ENCODE measurements at places on chromosomes 13 and 19. TPM values are rescaled to one million over a fixed set of nuclear protein-coding genes. Genes with fewer than 3 reads are reported as not detected.

Gene PCDH17
- 16.6 TPM for total RNA-seq

- peak; percentile 67 for DNase-seq
Measured at GRCh38 chr13:113143466-113144254, 14.8 kb upstream of the PROZ start.

- no peak for DNase-seq
Measured at GRCh38 chr13:42276683-42277082, 4.7 kb downstream of the AKAP11 start.

DNA sequence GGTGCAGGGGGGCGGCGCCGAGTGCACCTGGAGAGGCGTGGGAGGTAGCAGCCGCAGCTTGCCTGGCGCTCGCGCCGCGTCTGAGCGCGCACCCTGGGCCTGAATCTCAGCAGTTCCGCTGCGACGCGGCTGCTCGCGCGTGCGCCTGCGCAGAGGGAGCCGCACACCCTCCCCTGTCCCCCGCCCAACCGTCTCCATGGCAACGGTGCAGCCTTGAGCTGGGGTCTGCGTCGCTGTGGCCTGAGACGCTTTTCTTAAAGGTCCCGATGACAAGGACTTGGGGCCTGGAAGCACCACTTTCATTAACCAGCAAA, at the start of gene PNMA8B:
Gene PNMA8B, minus strand, starts transcription at position 82 of the 314 bp plus-strand sequence. CDS start 402 bp downstream, outside the sequence.
- peak; percentile 91 for DNase-seq

GRCh38 chr19:38737281-38737865, 6.9 kb downstream of the CAPN12 start:
- DNase-seq, result no peak

Gene DAND5
- total RNA-seq, result not detected

DNA sequence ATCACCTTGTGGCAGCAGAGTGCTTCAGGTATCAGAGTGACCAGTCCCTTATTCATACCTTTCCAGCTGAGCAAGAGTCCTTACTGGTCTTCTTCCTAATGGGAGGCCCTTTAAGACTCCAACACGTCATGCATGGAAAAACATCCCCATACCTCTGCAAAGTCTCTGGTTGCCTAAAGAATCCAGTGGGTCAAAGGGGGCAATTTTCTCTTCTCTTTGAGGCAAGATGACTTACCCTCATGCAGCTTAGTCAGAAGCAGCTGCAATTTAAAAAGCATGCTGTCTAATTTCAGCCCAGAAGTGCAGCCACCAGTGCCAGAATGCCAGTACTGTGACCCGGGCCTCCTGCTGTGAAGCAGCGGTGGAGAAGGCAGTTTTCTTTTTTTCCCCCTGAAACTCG, 18.7 kb downstream of the PPP5C start:
- no peak for DNase-seq

Gene VASP
- total RNA-seq, result 73.0 TPM

DNA sequence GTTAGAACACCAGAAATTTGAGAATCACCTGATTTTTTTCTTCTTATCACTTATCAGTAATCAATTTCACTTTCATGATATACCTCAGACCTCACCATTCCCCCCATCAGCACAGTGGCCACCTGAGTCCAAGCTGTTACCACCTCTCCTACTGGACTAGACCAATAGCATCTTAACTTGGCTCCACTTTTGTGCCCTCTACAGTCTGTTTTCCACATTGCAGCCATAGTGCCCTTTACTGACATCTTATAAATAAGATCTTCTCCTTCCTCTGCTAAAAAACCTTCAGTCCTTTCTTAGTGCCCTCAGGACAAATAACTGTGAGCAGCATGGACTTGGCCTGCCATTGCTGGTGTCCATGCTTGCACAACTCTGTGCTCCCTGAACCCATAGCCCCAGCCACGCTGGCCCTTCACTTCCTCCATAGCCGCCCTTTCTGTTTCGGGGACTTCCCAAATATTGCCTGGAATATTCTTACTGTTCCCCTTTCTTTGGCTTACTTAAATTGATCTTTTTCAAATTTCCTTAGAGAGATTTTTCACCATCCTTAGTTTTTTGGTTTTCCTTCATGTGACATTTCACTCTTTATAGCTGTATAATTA, 380.8 kb downstream of the LMO7 start:
- DNase-seq, result no peak

GRCh38 chr19:8815780-8816179, 16.3 kb downstream of the ZNF558 start:
- DNase-seq, result no peak

GRCh38 chr19:42250666-42251531, 4.0 kb downstream of the ERF start:
- no peak for DNase-seq

DNA sequence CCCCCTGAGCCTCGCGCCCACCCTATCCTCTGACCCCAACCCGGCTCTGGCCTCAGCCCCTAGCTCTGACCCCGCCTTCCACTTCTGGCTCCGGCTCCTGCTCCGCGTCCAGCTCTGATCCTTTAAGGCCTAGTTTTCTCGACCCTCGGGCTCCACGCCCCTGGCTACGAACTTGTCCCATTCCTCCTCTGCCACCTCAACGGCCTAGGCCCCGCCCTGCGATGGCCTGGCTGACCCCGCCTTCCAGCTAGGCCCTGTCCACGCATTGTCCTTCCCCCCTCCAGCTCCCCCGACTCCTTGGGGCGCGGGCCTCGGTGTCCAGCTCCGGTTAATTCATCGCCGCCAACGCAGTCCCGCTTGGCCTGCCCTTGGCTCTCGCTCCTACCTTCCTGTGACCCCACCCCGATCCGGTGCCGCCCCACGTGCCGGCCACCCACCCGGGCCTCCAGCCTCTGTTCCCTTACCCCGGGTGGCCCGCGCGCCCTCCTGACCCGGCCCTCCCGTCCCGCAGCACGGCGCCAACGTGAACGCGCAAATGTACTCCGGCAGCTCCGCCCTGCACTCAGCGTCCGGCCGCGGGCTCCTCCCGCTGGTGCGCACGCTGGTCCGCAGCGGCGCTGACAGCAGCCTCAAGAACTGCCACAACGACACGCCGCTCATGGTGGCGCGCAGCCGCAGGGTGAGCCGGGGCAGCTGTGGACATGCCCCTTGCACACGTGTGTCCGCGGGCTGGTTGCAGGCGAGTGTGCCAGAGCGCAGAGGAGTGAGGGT, 9.4 kb downstream of the BCL3 start:
- no peak for DNase-seq

Gene HTR2A
- total RNA-seq, result not detected

GRCh38 chr19:51025401-51025800, 1.0 kb downstream of the KLK11 start:
- no peak for DNase-seq

Gene KIR3DL1
- not detected for total RNA-seq

Measured in type B pancreatic cell (in vitro differentiated cells).